ENCODE measurements at places on chromosomes 2 and 18.

DNA sequence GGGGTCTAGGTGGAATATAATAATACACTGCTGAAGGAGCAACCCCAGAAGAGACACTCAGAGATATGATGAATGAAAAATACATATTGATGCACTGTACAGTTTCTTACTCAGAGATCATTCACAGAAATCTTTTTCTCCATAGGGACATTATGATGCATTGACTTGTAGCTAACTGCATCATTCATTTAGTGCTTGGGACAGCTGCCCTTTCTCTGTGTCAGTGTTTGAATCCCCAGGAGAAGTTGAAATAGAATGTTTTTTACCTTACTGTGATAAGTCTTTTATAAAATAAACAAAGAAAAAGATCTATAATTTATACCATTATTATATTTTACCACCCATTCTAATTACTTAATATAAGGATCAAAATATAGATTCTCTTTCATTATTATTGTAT, 91.7 kb upstream of the DSEL start:
- no peak for DNase-seq

- DNase-seq: no peak
Measured at GRCh38 chr18:670522-670921, 13.1 kb downstream of the TYMS start.

- DNase-seq: no peak
Measured at GRCh38 chr2:82740527-82740926, 1718.6 kb downstream of the SUCLG1 start.

DNA sequence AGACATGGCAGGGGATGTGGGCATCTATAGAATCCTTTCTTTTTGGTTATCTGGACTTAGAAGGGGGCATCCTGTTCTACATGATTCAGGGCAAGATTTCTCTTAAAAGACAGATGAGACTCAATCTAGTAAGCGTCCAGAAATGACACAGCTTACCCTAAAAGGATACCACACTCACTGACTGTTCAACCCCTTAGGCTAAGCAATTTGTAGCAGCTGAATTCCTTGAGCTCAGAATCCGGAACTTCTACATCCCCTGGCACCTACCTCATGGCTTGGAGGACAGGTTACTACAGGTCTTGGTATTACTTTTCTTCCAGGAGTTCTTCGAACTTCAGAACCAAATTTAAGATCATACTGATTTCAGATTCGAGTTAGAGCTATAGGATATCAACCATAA, 138.4 kb downstream of the LAMA3 start:
- no peak for DNase-seq

DNA sequence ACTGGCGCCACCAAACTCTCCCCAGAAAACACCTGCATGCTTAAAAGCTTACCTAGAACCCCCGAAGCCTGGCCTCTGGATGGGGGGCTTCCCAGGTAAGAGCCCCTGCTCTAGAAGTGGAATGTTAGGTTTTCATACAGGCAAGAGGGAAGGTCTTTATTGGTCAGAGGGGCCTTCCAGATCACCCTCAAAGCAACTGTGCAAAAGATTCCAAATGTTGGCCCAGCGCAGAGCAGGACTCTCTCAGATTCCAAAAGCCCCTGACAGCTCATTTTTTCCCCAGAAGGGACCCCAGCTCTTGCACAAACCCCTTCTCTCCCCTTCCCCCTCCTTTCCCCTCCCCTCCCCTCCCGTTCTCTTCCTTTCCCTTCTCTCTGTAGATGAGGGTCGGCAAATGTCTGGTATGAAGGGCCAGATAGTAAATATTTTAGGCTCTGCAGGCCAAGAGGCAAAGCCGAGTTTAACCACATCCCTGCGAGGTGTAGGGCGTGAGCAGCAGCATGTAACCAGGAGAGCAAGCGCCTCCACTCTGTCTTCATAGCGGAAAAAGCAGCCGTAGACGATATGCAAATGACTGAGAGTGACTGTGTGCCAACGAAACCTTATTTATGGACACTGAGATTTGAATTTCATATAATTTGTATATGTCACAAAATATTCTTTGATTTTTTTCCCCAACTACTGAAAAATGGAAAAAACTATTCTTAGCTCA, 116.9 kb downstream of the SMAD7 start:
- DNase-seq: no peak

DNA sequence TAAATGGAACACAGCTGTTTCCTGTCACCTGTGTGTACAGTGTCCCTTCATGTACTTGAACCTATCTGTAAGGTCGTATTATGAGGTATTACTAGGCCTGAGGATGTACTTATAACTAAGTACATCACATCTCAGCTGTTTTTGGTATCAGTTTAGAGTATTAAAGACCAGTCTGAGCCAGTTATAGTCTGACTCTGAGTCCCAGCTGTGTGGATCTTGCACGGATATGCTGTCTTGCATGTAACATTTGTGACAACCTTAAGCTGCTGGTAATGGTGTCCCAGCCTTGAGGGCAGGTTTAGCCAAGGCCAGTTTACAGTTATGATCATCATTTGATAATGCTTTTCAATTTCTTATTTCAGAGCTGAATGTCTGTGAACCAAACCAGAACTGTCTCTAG, 496.3 kb downstream of the SLC4A3 start:
- DNase-seq: no peak

GRCh38 chr2:72036595-72036994, 111.1 kb downstream of the CYP26B1 start:
- no peak for DNase-seq

- no peak for DNase-seq
Measured at GRCh38 chr2:71811726-71812125, 335.9 kb downstream of the CYP26B1 start.

DNA sequence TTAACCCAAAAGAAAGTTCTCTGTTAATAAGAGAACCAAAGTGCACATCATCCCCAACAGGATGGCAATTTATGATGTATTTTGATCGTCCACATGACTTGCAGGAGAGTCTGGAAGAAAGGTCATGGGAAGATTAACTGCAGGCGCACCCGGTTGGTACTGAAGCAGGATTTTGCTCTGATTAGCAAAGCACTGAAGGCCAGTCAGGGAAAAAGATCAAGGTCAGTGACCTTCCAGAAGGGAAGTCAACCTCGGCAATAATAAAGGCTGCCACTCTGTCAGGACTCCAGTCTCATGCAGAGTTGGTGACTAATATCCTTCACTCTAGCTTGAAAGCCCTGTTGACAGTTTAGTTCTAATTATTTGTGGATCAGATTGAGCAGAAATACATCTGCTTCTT, 432.7 kb upstream of the RAB12 start:
- DNase-seq: no peak

DNA sequence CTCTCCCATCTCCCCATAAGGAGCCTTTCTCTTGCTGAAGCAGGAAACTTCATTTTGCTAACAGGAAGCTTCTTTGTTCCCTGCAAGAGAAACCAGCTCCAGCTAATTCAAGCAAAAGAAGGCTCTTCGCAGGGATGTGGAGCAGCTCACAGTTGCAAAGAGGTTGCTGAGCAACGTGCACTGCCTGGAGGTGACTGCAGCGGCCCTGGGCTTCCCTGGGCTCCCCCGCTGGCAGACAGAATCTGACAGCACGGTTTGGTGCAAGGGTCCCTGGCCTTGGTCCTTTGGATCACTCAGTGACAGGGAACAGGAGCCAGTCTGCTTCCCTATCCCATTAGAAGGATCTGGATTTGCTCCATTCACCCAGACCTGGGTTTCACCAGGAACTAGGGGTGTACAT, 25.8 kb downstream of the GPR55 start:
- no peak for DNase-seq

GRCh38 chr2:227188292-227188691, 23.9 kb downstream of the COL4A3 start:
- DNase-seq: no peak

- DNase-seq: no peak
Measured at GRCh38 chr2:167249197-167249596, 360.9 kb downstream of the XIRP2 start.

DNA sequence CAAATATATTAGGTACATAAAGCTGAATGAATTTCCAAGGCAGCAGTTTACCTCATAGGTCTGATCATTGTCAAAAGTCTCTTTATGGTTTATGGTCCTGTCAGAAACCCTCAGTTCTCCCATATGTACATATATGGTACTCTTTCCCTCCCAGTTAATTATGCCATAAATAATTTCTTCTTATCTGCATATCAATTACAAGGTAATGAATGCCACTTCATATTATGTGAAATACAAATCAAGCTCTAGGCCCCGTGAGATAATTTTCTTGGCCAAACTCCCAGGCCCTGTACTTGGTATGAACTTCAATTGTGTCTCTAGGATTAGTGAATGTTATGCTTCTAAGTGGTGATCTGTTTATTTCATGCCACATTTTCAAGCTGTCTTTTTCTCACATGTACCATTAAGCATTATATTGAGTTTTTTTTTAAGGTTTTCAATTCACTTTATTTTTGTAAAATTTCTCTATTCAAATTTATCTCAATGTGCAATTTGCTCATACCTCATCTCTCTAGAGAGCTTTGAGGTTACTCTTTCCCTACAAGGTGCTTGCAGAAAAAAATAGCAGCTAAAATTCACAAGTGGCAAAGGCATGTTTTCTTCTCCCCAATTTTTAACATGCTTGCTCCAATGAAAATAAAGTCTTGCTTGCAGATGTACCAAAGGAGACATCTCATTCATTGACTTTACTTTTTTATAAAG, 430.6 kb upstream of the VRK2 start:
- DNase-seq: no peak

DNA sequence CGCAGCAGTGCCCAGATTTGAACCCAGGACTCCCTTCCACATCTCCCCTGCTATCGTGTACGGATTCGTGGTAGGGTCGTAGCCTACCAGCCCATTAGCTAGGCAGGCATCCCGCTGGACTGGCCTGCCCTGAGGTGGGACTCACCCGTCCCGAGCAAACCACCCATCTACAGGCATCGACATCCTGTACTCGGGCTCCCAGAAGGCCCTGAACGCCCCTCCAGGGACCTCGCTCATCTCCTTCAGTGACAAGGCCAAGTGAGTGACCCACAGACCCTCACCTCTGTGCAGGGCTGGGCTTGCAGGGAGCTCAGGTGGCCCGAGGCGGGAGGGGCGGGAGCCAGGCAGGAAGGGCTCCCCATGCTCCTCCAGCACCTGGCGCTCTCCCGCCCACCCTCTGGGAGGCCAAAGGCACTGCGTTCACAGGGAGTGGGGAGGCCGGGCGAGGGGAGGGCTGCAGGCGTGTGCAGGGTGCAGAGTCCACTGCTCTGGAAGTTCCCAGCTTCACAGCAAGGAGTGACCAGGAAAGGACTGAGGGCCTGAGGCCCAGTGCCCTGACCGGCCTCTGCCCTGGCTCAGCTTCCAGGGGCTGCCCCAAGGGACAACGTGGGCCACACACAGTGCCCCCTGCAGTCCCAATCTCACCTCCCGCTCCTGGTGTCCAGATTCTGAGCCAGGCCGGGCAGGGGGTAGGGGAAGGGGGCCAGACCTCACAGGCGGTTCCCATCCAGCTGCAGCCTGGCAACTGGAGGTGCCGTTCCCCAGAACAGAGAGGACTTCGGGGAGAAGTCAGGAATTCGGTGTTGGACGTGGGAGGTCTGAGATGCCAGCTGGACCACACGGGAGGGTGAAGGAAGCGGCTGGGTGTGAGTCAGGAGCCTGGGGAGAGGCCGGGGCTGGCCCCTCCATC, 5.4 kb downstream of the AGXT start:
- DNase-seq: no peak

GRCh38 chr18:26920644-26921043, 55.1 kb upstream of the AQP4 start:
- DNase-seq: no peak

DNA sequence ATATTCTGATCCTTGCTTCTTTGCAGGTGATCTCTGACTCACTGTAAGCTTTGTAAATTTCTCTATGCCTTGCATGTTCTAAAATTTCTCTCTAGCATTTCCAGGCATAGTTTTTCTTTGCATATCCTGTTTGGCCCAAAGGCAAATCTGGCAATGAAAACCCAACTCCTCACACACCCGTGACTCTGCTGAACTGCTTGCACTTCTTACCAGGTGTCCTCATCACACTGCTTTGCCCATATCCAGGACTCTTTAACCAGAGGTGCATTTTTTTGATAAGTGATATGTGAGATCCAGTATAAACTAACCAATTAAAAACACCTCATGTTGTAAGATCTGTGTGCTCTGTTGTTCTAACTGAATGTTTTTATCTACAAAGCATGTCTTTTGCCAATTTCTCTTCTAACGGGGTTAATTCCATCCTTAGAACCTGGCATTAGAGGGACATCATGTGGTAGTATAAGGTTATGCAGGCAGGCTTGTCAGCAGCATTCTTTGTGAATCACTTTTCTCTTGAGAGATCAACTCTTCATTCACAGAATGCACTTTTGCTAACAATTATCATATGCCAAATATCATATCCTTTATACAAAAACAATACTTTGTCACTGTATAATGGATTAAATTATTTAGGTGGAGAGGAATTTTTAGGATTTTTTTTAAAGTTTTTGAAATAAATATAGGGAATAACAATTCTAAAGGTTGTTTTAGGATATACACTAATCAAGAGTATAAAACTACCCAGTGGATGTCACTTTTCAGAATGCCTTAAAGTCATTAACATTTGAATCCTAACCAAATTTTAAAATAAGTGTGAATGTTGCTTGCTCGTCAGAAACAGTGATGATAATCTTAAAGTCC, 20.8 kb upstream of the TMX3 start:
- DNase-seq: no peak

DNA sequence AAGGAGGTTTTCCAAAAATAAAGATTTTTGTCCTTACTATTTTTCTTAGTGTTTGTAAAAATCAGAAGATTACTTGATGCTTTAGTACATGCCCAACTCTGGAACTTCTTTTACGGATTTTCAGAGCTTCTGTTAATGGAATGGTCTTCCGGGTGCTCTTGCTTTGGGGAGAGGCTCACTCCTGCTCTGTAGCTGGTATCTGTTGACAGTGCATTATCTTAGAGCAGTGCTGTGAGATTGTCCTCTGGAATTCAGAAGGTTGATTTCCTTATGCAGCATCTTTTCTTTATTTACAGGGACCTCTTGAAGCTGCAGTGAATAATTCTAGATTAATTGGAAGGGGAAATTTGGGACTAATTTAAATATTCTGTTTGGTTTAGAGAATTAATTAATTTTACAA, 4.6 kb downstream of the MAPRE2 start:
- DNase-seq: no peak

- no peak for DNase-seq
Measured at GRCh38 chr2:198285216-198285615, 480.8 kb downstream of the PLCL1 start.

- DNase-seq: no peak
Measured at GRCh38 chr2:69779258-69780001, 37.5 kb downstream of the ANXA4 start.

DNA sequence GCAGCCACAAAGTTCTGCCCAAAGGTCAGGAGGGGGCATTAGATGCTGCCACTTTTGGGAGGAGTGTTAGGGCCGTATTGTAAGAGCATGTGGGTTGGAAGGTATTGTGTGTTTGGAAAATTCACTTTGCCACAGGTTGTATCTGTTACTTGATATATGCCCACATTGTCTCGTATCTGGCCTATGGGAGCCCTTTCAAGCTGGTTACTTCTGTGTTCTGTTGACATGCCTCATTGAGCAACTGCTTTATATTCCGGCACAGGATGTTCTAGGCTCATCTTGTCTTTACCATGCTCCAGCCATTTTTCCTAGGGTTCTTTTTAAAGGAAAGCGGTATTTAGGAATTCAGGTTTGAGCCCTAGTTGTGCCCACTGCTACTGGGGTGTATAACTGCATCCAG, 6.0 kb downstream of the ADNP2 start:
- no peak for DNase-seq

GRCh38 chr2:19833978-19834377, 67.8 kb downstream of the TTC32 start:
- DNase-seq: no peak

- DNase-seq: no peak
Measured at GRCh38 chr2:231189571-231190495, 8.6 kb upstream of the ARMC9 start.

- DNase-seq: no peak
Measured at GRCh38 chr2:147512206-147512605, 332.6 kb upstream of the ACVR2A start.

Measured in stimulated activated CD8-positive, alpha-beta memory T cell treated with anti-CD3 and anti-CD28 coated beads, Interleukin-7, amount 100 ng/mL, for 1 hour (primary cell).